ENCODE measurements at places on chromosomes 12 and 14.

DNA sequence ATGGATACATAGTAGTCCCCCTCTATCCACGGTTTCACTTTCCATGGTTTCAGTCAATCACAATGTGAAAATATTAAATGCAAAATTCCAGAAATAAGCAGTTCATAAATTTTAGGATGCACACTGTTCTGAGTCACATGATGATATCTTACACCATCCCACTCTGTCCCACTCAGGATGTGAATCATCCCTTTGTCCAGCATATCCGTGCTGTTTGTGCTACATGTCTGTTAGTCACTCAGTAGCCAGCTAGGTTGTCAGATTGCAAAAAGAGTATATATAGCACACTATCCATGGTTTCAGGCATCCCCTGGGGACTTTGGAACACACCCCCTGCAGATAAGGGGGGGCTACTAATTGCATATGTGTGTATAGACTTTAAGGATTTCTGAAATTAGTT is 8.1 kb upstream of the NAA30 start:
- DNase-seq = no peak

- DNase-seq = no peak
These were observed 119.2 kb upstream of the RFLNA start for GRCh38 chr12:124175704-124176103.

DNA sequence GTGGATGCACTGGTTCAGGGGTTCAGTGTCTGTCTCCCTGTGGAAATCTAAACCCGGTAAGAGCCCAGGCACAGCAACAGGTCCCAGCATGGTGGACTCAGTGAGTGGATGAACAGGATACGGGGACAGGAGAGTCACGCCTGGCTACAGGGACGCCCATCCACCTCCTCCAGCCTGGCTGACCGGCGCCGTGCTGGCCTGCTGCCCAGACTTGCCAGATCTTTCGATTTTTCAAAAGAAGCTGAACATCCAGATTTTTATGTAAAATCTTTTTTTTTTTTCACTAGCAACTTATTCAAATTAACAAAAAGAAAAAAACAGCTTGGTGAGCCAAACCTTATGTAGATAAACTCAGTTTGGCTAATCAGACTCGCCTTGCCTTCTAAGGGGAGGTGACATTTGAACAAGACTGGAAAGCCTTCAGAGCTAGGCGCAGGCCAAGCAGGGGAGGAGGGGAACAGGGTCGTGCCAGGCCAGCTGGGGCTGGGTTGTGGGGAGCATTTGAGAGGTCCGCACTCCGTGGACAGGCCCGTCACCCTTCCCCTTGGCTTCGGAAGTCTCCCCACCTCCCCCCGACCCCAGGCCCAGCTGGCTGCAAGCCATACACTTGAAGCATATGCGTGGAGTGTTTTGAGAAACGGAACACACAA is 87.8 kb upstream of the NCOR2 start:
- peak; percentile 84 for DNase-seq

GRCh38 chr12:10673659-10674384 is at the start of gene STYK1:
STYK1 (minus strand) TSS chr12:10674052; CDS start chr12:10634618, 39,434 bp downstream.
- peak; percentile 41 for DNase-seq

GRCh38 chr12:18290386-18290785 is 29.1 kb downstream of the PIK3C2G start:
- DNase-seq = no peak

DNA sequence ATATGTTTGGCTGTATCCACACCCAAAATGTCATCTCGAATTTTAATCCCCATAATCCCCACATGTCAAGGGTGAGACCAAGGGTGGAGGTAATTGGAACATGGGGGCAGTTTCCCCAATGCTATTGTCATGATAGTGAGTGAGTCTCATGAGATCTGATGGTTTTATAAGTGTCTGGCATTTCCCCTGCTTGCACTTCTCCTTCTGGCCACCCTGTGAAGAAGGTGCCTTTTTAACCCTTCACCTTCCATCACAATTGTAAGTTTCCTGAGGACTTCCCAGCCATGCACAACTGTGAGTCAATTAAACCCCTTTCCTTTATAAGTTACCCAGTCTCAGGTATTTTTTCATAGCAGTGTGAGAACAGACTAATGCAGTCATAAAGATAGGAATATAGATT is 216.7 kb upstream of the SSTR1 start:
- no peak for DNase-seq

DNA sequence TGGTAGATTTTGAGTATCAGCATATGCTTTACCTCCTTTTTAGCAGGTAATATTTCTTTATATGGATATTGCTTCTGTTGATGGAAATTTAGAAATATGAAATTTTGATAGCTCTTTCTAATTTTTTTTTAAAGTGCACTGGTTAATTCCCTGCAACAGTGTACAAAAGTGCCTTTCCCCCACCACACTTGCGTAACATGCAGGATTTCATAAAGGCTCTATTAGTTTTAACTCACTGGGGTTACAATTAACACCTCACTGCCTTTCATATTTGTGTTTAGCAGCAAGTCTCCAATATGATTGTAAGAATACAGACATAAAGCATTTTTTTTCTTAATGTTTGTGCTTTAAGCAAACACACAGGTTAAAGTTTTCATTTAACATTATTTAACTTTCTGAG is 25.6 kb downstream of the MNAT1 start:
- DNase-seq = no peak

DNA sequence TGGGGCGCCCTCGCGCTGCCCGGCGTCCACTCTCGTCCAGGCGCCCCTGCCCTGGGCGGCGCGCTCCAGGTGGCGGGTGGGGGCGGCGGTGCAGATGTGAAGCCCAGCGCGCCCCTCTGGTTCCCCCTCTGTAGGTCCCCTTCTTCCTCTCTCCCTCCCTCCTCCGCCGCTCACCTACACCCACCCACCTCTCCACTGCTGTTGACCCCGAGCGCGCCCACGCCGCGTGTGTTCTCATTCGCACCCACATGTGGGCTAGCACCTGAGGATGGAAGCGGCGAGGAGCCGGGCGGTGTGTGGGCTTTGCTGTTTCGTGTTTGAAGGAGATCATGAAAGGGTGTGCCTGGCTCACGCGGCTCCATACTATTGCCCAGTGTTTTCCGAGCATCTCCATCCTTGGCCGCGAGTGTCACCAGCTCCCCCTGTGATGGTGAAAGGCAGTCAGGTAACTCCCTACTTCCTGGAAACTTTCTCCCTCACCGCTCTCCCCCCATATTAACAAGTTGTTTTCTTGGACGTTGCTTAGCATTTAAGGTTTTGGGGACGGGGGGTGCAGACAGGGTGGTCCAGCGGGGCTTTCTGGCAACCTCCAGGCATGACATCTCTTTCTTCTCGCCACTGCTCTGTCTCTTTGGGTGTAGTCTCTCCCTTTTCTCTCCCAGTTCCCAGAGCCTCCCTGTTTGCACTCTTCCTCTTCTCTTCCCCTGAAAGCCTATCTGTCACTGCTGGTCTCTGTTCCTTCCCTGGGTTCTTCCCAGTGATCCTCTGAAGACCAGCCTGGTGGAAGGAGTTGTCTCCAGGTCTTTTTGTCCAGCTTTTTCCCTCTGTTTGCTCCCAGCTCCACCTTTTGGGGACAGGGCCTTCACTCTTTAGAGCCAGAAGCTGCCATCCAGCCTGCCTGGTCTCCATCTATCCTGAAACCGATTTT is 1.6 kb downstream of the CACNA1C start:
- no peak for DNase-seq

DNA sequence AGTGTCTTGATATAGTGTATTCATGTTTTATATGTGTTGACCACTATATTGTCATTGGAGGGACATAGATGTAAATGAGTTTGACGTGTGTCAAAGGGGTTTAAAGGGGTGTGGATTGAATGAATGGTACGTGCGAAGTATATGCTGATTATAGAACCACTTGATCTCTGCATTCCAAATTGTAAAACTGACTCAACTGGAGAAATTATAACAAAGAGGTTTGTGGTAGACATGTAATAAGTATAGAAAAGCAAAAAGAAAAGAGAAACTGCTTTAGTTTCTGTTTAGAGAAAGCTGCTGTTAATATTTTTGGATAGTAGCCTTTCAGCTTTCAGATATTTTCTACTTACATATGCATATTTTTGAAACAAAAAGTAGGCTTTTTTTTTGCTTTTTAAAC is 8.9 kb upstream of the MYRFL start:
- no peak for DNase-seq

DNA sequence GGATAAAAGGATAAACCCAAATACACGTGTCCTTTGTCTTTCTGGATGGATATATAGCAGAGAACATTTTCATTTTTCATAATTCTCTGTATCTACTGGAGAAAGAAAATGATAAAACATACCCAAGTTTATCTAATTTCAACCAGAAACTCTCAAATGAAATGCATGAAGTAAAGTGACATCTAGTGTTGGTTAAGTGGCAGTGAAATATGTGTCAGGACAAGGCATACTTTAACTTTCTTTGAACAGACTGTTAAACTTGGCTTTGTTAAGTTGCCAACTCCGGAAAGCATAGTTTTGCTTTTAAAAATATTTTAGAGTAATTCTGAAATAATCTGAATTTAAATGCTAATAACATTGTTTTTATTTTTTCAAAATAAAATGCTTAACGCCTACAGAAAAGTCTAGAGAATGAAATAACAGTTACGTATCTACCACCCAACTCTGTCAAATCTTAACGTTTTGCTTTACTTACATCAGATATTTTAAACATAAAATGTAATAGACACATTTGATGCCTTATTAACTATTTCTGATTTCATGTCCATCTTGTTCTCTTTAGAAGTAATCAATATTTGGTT is 25.2 kb upstream of the NTN4 start:
- no peak for DNase-seq

DNA sequence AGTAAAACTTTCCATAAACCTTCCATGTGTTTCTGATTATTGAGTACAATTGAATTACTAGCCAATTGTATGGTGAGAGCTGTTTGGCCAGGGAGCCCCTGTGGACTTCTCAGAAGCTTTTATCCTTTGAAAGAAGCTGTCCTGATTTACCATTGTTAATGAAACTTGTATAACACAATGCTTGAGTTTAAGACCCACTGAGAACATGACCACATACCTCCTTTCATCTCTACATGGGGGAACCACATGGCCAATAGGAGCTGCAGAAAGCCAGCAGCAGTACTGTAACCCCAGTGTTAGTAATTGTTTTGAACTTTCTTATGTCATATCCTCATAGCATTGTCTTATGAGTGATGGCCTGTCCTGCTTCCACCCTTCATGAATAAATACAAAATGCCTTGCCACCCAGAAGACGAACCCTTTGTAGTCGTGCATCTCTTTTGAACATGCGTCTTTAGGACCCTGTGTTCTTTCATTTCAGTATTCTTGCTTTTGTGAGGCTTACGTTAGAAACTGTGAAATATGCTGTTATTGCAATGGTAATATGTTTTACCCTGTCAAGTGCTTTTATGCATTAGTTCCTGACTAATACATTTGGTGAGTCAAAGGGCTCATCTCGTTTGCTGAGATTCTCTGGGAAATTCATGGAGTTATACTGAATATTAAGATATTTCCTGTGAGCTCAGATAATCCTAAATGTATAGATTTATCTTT is 815.7 kb downstream of the NRXN3 start:
- no peak for DNase-seq

DNA sequence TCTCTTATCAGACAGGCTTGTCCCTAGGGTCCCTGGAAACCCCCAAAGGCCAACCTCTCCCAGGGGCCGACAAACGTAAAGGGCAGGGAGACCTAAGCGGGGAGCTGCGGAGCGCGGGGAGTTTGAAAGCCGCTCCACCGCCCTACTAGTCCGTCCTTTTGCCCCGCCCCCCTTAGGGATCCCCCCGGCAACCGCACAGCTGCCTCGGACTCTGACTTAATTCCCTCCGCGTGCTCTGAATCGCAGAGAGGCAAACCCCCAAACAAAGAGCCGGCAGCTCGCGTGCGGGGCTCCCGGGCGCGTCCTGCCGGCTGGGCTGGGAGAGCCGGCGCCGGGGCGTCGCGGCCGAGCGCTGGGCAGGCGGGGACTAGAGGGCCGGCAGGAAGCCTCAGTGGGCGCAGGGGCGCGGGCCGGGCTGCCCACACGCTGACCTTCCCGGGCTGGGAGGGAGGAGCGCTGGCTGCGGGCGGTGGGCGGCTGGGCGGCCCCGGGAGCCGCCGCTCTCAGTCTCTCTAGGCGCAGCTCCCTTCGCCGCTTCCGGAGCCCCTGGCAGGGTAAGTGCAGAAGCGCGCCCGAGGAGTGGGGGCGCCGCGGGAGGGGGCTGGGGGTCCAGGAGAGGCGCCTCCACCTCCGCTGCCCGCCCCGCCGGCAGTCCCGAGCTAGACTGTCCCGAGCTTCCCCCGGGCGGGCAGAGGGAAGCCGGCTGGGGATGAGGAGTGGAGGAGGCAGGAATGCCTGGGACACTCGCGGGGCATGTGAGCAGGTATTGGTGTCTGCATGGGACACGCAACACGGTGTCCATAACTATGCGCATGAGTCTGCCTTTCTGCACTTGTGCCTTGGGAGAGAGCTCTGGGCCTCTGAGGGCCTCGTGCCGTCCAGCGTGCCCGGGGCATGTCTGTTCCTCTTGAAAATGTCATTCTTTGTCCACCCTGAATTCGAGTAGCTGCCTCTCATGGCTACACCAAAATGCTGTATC is at the start of gene TSPAN11:
Gene TSPAN11 (plus strand): TSS at position 506 of the 979 bp plus-strand sequence. CDS start 27,244 bp downstream, outside the sequence.
- DNase-seq = peak; percentile 46

DNA sequence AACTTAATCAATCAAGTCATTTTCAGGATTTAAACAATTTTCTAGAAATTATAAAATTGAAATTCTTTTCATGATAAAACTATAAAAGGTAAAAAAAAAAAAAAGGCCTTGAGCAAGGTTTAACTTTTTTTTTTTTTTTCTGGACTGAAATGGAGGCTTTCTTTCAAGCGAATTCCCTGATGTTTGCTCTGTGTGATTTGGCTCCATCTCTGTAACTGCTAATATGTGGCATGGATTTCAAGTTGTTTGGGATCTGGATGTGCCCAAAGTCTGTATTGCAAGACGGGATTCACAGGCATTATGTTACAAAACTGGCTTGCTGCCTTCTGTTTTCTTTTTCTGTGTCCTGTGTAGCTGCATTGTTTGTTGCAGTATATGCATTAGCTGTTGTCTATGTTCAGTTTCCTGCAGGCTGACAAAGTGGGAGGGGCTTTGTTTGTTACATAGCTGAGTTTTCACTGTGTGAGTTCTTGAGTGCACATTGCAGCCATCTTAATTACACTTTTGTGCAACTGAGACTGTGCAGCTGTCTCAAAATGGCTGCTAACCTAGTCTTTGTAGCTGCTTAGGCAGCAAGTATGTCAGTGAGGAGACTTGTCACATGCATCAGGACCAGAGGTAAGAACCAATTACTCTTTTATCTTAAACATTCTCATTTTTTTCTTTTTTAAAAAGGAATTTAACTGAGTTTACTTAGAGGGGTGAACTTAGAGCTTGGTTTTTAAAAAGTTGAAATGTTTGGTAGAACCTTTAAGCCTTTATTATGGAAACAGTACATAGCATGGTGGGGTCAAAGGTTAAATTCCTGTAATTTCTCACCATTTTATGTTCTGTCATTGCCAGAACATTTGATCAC is 19.5 kb downstream of the ATF7IP start:
- no peak for DNase-seq

GRCh38 chr12:100877776-100878175 is 83.2 kb downstream of the ANO4 start:
- no peak for DNase-seq

DNA sequence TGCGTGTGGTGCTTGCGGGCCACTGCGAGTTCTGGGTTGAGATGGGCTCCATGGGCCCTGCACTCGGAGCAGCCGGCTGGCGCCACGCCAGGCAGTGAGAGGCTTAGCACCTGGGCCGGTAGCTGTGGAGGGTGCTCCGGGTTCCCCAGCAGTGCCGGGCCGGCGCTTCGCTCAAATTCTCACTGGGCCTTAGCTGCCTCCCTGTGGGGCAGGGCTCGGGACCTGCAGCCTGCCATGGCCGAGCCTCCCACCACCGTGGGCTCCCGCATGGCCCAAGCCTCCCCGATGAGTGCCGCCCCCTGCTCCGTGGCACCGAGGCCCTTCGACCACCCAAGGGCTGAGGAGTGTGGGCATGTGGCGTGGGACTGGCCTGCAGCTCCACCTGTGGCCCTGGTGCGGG is 375.7 kb downstream of the NELL2 start:
- no peak for DNase-seq

GRCh38 chr12:110280392-110280778 is 662 bp upstream of the ATP2A2 start:
- DNase-seq = no peak
